Activated naive CD4-positive, alpha-beta T cell treated with Interleukin-2 at 50 U/mL for 16 hours (primary cell): ENCODE measurements at places on chromosomes 7 and 10.

DNA sequence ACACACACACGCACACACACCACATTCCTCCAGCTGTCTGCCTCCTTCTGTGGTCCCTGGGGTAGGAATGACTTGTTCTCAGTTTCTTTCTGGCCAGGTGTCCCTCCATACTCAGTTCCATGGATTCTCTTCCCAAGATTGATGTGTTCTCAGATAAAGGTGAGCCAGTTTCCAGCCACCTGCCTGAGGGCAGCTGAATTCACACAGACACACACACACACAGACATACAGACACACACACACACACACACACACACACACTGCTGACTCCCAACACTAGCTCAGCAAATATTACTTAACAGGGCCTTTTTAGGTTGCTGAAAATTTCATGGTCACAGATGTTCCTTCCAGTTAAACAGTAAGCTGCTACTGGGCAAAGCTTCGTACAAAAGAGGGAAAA is 45.4 kb upstream of the GDF10 start:
- no peak for DNase-seq

DNA sequence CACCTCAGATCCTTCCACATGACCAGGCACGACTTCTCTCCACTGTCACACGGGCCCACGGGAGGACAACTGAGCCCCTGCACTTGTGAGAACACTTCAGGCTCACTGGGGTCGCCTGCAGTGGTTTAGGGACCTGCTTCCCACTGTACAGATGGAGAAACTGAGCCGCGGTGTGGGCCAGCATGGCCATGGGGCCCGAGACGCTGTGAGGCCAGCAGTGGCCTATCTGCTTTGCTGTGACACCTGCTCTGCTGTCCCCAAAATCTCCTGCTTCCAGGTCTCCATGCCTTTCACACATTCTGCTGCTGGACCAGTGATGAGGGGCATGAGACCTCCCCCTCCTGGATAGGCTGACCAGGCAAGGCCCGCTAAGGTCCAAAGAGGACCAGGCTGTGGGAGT is 75.8 kb upstream of the PAX2 start:
- DNase-seq: no peak

GRCh38 chr7:129859183-129859582 is 93.6 kb downstream of the UBE2H start:
- no peak for DNase-seq

DNA sequence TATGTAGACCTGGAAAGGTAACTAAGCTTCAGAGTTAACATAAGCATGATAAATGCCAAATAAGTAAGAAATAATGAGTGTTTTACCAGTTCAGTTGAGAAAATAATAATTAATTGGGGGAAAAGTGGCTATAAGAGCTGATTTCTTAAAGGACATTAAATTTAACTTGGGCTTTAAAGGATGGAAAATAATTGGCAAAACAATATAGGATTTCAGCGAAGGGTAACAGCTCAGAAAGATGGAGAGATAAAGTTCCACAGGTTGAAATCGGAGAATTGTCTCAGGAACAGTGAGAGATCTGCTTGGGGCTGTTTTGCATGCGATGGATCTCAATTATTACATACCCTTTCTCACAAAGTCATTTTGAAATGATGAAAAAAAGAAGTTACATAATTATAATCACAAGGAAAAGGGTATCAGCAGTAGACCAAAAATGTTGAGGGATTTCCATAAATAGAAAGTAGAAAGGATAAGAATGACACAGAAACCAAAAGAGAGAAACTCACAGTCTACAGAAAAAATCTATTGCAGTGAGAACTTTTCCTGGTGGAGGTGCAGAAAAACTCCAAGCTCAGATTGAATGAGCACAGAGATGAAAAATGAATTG is 40.1 kb upstream of the ITGB8 start:
- DNase-seq: no peak

GRCh38 chr7:36202398-36202797 is 49.3 kb downstream of the EEPD1 start:
- no peak for DNase-seq

DNA sequence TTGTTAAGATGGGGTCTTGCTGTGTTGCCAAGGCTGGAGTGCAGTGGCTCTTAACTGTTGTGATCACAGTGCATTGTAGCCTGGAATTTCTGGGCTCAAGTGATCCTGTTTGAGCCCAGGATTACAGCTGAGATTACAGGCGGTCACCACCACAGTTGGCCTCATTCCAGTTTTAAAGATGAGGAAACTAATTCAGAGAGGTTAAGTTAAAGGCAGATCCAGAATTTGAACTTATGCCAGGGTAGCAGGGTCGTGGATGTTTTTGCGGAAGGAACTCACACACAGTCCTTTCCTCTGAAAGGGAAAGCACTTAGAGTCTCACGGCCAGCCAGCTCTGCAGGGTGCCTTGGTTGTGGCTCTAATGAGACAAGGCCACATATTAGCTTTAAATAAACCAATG is 84.7 kb downstream of the MMRN2 start:
- DNase-seq: no peak
